ENCODE measurements at places on chromosomes 6 and 20.
A peak's percentile ranks its signal among the peaks of the same experiment; 100 is the strongest.

- DNase-seq = no peak
Observed at GRCh38 chr6:24569811-24570210, 75.0 kb downstream of the ALDH5A1 start.

DNA sequence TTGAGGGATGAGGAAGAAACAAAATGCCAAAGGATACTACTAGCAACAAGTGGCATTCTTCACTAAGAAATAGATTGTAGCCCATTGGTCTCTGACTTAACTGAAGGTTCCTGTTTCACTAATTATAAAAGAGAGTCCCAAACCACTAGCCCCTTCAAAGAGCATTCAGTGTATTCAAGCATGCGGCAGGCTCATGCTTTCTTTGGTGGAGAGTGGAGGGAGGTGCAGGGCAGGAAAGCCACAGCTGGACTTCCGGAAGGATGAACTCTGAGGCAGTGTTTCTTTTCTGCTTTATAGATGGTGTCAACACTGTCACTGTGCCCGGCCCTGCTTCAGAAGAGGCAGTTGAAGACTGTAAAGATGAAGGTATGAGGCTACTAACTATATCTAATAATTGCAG is 636.1 kb downstream of the KIF16B start:
- DNase-seq = no peak

DNA sequence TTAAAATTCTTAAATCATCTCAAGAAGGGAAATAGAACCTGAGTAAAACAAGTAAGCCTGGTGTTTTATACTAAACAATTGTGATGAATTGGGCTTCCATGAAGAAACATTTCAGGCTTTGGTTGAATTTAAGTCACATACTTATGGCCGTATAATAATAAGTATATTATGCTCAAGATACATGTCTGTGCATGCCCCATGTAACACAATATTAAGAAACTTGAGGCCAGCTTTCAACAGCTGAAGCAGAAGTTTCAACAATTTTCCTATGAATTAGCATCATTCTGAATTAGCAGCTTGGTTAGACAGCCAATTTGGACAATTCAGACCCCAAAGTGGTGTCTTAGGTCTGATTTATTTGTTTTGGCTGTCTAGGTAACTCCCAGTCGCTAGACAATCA is 243.7 kb downstream of the MYLK4 start:
- DNase-seq = no peak

GRCh38 chr6:102407886-102408741 is 1014.6 kb downstream of the GRIK2 start:
- DNase-seq = no peak

DNA sequence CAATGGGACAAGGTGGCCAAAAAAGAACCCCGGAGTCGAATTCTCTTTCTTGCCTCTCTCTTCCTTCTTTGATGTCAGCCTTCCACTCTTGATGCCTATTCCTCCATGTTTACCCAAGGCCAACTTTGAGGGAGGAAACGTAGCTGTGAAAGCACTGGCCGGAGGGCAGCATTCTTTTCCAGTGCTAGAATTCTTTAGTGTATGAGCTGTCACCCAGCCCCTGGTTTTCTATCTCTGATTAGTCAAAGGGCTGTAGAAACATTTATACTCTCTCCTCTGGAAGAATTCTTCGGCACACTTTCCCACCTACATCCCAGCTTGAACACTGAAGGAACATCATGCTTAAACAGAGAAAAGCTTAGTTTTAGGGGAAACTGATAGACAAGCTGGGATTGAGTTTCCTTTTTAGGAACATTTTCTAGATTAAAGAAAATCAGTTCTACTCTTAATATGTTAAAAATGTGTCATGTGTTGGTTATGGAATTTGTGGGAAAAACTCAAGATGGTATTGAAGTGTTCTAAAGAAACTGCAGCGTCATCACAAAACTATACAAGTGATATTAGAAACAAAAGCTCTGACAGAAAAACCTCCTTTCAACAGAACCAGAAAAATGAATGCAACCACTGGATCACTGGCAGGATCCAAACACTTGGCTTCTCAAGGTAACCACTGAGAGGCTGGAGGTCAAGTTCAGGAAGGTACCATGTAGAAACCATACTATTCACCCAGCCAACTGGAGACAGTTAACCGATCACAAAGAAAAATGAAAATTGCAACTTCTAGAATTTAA is 20.7 kb upstream of the UTRN start:
- no peak for DNase-seq

DNA sequence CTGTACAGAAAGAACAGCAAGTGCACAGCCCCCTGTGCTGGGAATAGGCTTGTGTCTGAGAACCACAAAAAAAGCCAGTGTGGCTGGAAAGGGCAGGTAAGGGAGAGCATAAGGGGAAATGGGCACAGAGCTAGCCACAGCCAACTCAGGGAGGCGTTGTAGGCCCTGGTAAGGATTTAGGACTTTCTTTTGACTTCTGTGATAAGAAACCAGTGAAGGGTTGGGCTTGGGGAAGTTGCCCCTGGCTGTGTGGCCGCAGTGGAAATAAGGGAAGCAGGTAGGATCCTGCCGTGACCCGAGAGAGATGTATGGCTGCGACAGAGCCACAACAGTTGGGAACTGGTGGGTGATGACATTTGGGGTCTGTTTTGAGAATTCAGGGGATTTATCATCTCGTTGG is 30.0 kb upstream of the PHACTR2 start:
- DNase-seq = no peak

GRCh38 chr20:63856098-63856511 is 5.2 kb upstream of the ABHD16B start:
- DNase-seq = no peak

DNA sequence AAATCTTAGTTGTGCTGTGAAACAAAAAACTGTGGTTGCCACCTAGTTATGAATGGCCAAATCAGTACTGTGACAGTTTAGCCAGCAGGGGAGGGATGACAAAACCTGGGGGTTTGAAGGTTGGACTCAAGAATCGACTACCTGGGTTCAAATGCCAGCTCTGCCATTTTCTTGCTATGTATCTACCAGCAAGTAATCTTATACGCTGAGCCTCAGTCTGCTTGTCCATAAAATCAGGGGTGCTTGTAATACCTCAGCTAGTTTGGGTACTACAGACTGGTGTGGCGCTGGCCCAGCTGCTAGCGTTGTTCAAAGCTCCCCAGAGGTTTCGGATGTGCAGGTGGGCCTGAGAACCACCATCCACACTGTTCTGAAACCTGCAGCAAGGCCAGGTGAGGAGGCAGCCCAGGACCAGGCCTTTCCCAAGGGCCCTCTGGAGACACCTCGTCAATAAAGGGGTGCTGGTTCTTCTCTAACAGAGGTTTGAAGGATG is 40.4 kb downstream of the TRAM2 start:
- DNase-seq = no peak

GRCh38 chr20:38270869-38271605 is 10.5 kb upstream of the KIAA1755 start:
- DNase-seq = peak; percentile 83

GRCh38 chr6:3712827-3713665 is 38.5 kb downstream of the PXDC1 start:
- no peak for DNase-seq

GRCh38 chr6:56765494-56765893 is 122.8 kb upstream of the DST start:
- DNase-seq = no peak

GRCh38 chr6:89353702-89354392 is 1.3 kb upstream of the UBE2J1 start:
- DNase-seq = no peak

GRCh38 chr20:38674092-38674764 is 50.1 kb upstream of the SLC32A1 start:
- no peak for DNase-seq

DNA sequence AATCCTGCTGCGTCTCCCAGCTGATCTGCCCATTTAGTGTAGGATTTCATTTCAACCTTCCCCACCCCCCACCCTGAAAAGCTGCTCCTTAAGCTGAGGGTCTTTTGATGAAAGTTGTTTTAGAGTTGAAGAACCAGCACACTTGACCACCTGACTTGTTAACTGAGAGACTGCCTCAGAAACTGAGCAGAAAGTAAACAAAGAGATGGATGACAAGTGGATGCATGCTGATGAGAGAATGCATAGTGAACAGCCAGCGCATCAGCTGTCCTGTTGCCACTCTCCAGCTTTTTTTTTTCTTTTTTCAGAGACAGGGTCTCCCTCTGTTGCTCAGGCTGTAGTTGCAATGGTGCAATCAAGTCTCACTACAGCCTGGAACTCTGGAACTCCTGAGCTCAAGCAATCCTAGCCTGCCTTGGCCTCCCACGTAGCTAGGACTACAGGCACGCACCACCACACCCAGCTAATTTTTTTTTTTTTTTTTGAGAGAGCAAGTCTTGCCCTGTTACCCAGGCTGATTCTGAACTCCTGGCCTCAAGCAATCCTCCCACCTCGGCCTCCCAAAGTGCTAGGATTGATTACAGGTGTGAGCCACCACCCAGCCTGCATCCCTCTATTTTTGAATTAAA is 9.5 kb downstream of the RPL10A start:
- DNase-seq = no peak

GRCh38 chr6:15783484-15783883 is 120.7 kb upstream of the DTNBP1 start:
- DNase-seq = no peak

DNA sequence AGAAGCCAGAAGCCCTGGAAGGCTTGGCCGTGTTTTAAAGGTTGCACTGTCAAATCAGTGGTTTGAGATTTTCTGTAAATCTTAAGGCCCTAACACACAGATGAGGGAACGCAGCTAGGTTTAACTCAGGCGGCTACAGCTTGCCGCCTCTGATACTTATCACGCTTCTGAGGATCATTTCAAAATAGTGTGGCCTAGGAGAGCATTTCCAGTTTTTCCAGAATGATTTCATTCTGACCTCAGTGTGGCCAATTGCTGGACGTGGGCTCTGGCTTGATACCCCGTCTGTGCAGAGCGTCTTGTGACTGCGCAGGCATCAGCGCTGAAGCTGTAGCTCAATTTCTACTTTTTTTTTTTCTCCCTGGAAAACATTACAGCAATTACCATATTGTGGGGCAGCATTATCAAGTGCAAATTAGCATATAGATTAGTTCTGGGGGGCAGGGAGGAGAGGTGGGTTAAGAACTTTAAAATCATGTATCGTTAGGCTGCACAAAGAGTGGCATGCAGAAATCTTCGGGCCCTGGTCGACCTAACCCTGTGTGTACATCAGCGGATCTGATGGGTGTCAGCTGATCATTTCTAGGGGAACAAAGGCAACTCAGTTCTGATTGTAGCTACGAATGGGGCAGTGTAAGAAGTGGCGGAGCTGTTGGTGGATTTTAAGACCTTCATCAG is 105.0 kb upstream of the EEF1E1 start:
- no peak for DNase-seq

GRCh38 chr6:33114406-33114805 is 38.6 kb downstream of the HLA-DPB1 start:
- no peak for DNase-seq

DNA sequence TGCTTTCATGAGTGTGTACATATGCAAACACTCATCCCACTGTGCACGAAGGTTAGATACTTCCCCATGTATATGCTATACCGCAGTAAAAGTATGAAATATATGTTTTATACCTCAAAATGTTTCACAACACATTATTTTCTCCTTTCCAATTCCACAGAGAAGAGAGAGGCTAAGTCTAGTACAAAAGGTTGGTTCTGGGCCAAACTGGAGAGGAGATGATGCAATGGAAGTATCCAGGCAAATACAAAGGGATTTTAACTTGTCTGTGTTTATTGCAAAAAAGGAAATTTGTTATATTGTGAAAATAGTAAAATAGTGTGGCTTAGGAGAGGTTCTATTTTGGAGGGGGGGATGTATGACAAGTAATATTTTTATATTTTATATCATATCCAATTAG is 112.6 kb downstream of the PLCB1 start:
- DNase-seq = no peak

GRCh38 chr20:37804584-37805566 is 98.1 kb upstream of the VSTM2L start:
- DNase-seq = no peak

- DNase-seq = no peak
Observed at GRCh38 chr20:31682352-31682751, 40.3 kb downstream of the BCL2L1 start.

DNA sequence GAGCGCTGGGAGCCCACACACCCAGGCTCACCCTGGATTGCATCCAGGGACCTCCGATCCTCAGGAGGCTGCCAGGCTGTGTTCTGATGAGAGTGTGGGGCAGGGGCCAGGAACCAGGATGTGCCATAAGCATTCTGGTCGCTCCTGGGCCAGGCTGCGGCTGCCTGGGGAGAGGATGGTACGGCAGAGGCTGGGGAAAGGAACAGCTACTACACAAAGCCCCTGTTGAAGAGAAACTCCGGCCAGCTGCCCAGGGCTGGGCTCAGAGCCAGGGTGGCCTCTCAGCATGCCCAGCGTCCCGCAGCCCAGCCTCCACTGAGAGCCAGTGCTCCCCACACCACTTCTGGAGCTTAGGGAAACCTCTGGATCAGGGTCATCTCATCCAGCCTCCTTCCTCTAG is 21.7 kb upstream of the OCSTAMP start:
- DNase-seq = no peak

GRCh38 chr6:33077908-33078307 is 2.1 kb downstream of the HLA-DPB1 start:
- no peak for DNase-seq

DNA sequence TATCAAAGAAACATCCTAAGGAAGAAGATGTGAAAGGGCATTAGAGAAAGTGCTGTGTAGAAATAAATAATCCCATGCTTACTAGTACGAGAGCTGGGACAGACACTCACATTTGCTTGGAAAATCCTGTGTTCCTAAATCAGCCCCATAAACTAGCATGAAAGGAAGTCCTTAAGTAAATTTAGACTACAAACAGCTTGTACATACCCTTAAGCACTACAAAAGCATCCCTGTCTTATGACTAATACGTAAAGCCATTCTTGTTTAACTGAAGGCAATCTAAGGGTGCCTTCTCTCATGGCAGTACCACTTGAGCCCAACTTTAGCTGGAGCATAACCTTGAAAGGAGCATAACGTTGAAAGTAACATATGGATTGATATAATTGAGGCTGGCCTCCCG is 15.4 kb upstream of the FOXQ1 start:
- DNase-seq = no peak

DNA sequence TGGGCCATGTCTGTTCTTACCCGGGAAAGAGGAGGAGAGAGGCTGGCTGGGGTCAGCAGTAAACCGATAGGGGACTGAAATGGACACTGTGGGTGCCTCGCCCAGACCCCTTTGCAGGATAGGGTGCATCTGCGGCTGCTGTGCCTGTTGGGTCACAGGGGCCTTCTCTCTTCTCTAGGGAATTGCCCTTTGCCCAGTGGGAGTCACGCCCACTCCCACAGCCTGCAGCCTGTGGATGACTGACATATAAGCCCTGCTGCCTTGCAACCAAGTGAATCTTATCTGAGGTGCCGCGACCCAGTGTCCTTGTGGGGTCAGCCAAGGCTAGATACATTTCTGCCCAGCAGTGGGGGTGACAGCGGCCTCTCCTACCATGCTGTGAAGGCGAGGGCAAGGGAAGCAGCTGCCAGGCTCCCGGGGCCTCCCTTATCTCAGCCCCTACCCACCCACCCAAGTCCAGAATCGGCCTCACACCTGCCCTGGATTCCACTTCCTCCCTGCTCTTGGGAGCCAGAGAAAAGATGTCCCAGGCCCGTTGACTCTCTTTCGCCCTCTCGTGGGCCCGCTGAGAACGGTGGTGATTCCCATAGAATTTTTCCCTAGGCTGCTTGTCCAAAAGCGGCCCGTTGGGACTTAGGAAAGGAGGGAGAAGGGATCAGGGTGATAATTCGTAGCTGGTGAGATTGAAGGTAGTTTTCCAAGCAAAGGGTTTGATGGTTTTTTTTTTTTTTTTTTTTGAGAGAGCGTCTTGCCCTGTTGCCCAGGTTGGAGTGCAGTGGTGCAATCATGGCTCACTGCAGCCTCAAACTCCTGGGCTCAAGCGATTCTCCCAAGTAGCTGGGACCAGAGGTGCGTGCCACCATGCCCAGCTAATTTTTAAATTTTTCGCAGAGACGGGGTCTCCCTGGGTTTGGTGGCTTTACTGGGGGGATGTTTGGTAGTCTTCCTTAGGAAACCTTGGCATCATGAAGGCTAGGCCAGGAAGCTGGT is 76.4 kb upstream of the RNF24 start:
- peak; percentile 88 for DNase-seq
